ENCODE measurements at places on chromosomes 11 and 22.

DNA sequence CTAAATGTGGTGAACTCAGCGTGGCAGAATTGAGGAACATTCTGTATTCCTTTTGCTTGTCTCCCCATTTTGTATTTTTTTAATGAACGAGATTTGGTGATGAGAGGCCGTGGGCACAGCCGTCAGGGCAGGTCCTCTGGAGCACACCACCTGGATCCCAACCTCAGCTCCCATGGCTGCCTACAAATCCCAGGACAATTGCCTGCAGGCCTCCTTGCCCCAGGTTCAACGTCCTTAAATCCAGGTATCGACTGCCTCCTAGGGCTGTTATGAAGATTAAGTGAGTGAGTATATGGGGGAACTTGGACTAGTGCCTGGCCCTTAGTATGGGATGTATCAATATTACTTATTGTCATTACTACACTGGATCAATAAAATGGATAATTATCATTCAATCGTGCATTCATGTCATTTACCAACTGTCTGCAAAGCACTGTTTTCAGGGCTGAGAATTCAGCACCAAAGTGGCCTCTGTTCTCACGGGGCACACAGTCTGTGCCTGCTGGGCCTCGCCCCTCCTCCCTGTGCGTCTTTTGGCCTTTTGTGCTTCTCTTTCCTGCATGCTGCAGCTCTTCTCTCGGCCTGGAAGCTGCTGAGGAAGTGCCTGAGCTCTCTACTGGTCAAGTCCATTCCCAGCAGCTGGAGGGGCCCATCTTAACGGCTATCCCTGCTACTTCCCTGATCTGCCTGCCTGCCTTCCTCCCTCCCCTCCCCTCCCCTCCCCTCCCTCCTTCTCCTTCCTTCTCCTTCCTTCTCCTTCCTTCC lies 1343.7 kb downstream of the BRD1 start:
- no peak for DNase-seq

DNA sequence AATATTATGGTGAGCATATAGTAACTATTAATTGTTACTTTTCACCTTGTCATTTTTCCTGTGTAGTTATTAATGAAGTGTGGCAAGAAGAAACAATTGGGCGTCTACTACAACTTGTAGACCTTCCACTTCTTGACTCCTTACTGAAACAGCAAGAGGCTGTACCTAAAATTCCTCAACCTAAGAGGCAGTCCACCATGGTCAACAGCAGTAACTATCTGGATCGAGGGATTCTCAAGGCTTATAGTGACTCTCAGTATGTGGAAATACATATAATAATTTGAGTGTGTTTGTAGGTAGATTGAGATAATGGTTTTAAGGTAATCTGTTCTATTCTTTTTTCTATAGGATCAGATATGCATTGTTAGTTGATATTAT lies 10.8 kb upstream of the TCP11L1 start:
- DNase-seq: no peak

- DNase-seq: peak; percentile 91
Measured at GRCh38 chr11:115408036-115408921, 95.9 kb downstream of the CADM1 start.

DNA sequence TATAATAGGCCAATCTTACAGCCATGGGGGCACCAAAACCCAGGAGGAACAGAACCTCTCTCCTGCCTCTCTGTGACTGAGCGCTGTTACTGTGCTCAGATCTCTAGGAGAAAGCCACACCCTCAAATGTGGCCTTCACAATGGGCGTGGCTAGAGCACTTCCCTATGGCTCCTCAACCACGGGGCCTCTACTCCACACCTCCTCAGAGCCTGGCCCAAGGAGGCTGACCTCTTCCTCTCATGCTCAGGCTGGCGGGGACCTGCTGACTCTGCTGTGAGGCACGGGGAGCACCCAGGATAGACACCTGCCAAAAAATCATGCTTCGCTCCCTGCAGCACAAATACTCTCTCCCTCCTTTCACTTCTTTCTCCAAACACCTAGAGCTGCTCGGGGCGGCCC lies 41.0 kb downstream of the C11orf58 start:
- DNase-seq: no peak

DNA sequence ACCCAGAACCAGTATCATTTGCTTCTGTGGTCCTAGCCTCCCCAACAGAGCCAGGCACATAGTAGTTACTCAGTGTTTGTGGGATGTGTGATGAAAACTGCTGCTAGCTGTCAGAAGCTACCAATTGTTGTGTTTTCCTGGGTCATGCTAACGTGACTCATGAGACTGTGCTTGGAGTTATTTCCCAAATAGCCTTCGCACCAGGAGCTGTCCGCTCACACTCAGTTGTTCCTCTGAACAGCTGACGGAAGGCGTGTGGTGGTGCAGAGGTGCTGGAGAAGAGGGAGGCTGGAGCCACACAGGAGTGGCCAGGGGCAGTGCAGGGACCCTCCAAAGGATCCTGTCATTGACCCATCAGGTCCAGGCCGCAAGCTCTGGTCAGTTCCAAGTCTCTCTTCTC lies 53.9 kb upstream of the TBCEL start:
- DNase-seq: no peak

DNA sequence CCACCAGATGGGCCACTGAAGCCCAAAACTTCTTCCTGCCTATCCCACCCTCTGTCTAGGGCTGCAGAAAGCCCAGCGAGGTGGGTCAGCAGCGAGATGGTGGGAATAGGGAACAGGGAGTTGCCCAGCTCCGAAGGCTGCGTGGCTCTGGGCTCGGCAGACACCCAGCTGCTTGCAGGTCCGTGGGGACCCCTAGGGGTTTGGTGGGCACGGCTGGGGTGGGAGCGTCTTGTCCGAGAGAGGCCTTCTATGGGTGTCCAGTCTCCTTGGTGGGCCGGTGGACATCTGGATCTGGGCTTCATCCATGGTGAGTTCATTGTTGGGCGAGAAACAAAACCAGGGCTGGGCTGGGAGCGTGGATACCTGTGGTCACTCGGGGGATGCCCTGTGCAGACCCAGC lies 1211.0 kb downstream of the BRD1 start:
- no peak for DNase-seq

GRCh38 chr11:12163181-12163941 lies 53.0 kb downstream of the MICAL2 start:
- no peak for DNase-seq

- DNase-seq: peak; percentile 64
Measured at GRCh38 chr22:24189249-24190158, 8.2 kb downstream of the SUSD2 start.

DNA sequence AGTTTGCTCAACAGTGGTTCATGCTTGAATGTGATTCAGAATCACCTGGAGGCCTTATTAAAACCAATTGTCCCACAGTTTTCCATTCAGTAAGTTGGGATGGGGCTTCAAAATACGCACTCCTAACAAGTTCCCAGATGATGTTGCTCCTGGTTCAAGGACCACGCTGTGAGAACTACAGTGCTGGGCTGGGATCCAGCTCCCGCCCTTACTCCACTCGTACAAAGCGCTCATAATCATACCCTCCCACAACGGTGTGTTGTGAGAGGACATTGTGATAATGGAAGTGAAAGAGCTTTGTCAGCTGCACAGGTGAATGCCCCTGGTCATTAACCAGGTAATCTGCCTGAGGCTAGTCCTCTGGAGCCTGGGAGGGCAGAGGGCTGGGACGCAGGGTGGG lies 1.3 kb upstream of the CD82 start:
- DNase-seq: no peak

GRCh38 chr11:81772166-81772565 lies 961.5 kb downstream of the FAM181B start:
- peak; percentile 24 for DNase-seq

DNA sequence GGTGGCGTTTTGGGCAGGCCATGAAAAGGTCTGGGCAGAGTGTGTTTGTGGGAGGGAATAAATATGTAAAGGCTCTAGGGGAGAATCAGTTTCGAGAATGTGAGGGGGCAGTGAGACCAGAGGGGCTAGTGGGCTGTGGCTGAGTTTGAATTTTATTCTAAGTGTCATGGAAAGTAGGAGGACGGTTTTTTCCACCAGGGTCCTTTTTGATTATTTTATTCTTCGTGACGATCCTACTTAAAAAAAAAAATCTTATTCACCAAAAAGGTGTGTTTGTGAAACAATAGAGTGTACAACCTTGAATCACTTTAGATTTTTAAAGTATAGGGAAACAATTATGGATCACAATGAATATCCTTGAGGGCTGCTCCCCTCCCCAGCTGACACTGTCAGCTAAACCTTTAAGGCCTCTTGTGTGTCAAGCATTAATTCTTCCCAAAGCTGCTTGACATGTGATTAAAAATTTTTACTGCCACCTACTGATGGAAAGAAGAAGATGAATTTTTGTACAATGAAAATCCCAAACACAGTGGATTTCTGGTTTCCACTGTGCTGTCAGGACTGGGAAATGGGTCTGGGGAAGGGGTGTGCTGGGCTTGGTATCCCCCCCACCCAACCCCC lies 107.5 kb upstream of the OR4B1 start:
- no peak for DNase-seq

GRCh38 chr22:31313366-31314147 lies 21.3 kb upstream of the PIK3IP1 start:
- DNase-seq: peak; percentile 84

GRCh38 chr11:112498701-112499100 lies 238.0 kb upstream of the PLET1 start:
- DNase-seq: no peak

DNA sequence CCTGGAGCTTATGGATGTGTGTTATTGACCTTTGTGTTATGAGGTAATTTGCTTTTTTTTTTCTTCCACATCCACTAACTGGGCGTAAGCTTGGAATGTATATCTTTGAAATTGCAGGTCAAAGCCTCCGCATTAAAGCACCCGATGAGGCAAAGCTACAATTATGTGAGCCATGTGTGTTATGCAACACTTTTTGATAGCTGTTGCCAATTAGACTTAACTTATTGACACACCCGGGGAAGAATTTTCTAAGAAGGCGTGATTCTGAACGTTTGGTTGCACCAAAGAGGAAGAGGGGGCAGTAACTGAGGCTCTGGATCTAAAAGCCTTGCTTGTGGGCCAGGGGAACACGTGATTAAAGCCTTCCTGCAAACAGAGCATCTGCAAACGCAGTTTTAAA lies 610 bp upstream of the TEX12 start:
- no peak for DNase-seq

DNA sequence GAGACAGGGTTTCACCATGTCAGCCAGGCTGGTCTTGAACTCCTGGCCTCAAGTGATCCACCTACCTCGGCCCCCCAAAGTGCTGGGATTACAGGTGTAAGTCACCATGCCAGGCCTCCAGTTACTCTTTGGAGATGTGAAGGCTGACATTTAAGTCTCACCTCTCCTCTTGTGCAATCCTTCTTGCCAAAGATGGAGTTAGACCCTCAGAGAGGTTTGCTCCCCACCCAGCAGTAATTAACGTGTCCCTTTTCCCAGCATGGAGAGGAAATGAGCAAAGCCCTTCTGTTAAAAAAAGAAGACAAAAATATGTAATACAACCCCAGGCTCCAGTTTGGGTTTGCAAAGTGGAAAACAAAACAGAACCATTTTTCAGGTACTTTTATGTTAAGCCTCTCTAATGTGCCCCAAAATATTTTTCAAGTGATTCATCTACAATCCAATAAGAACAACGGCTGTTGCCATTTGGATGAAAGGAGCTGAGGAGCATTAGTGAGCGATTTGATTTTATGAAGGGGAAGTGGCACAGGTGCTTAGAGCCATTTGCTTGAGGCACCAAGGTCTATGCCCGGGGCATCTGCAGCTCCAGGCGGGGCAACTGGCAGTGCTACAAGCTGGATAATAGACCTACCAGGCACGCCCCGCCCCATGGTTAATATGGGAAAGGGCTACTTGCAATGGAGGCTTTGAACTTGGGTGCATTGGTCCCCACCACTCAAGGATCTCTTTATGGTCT lies 57.2 kb downstream of the GRIK4 start:
- DNase-seq: no peak

- DNase-seq: peak; percentile 39
Measured at GRCh38 chr11:71568704-71569349, 3.5 kb downstream of the KRTAP5-10 start.

DNA sequence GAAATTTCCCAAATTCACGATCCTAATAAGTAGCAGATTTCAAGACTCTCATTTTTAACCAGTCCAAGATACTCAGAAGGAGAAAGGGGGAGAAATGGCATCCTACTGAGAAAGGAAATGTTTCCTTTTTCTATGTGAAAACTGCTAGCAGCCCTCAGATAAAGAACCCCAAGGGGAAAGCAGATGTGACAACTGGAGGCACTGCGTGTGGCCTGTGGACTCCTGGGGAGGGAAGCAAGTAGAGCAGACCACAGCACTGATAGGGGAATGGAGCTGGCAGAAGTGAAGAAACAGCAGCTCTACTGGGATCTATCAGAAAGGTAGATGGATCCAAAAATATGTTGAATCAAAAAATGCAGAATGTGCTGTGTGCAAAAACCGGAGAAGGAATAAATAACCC lies 239.7 kb upstream of the API5 start:
- DNase-seq: no peak

DNA sequence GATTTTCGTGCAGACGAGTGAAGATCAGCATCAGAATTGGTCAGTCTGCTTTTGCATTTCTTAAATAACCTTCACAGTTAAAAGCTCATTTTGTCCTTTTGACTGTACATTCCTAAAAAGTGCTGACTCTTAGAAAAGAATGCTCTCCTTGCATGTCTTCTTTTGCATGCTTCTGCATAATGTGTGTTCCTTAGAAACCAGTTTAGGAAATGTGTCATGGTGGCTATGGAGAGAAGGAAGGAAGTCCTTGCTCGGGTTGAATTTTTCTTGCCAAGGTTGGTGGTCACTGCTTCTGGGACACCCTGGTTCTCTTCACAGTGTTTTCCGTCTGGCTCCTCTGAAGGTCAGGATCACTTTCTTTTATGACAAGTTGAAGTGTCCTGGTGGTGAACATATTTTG lies 6.8 kb downstream of the AP2A2 start:
- no peak for DNase-seq

- DNase-seq: no peak
Measured at GRCh38 chr11:57308426-57309060, 16.2 kb downstream of the TNKS1BP1 start.

DNA sequence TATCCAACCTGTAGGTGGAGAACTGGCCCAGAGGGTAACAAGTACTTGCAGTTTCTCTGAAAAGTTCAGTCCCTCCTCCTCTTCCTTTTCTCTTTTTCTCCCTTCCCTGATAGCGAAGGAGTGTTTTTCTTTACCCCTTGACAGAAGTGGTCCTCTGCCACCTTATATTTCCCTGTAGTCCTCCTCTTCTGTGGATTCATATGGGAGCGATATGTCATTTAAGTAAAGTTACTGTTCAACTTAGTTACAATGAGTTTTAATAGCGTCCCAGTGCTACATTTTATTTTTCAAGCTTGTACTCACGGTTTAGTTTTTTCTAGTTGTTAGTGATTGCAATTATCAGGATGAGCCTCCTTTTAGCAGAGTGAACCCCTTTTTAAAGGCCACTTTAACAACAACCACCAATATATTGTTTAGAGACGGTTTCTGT lies 1.4 kb downstream of the PCF11 start:
- DNase-seq: no peak
